ENCODE measurements at places on chromosomes 13 and 19. TPM values are rescaled to one million over a fixed set of nuclear protein-coding genes. Genes with fewer than 3 reads are reported as not detected.

CABP5 gene
- not detected for polyA plus RNA-seq

PGLYRP2 gene
- not detected for polyA plus RNA-seq

ZNF723 gene
- polyA plus RNA-seq: not detected

ELAVL1 gene
- polyA plus RNA-seq: 71.0 TPM

SIGLEC11 gene
- not detected for polyA plus RNA-seq

ACP7 gene
- polyA plus RNA-seq: 1.3 TPM

EDNRB gene
- polyA plus RNA-seq: 0.03 TPM

CYP2A7 gene
- polyA plus RNA-seq: not detected

CEBPA gene
- 1.1 TPM for polyA plus RNA-seq

SPRED3 gene
- 0.43 TPM for polyA plus RNA-seq

KIR3DL1 gene
- not detected for polyA plus RNA-seq

FBXO27 gene
- 7.2 TPM for polyA plus RNA-seq

ZNF600 gene
- polyA plus RNA-seq: 8.1 TPM

KANK2 gene
- polyA plus RNA-seq: 14.7 TPM

TNNI3 gene
- polyA plus RNA-seq: 0.22 TPM

ZNF836 gene
- 3.1 TPM for polyA plus RNA-seq

MARK4 gene
- polyA plus RNA-seq: 21.5 TPM

OR10H1 gene
- polyA plus RNA-seq: 0.02 TPM
